ENCODE measurements at places on chromosomes 11 and 22.
A peak's percentile ranks its signal among the peaks of the same experiment; 100 is the strongest.

GRCh38 chr22:47164514-47165337 lies 402.3 kb downstream of the TBC1D22A start:
- no peak for DNase-seq

- peak; percentile 44 for DNase-seq
Observed at GRCh38 chr11:28701760-28702449, 593.7 kb downstream of the METTL15 start.

DNA sequence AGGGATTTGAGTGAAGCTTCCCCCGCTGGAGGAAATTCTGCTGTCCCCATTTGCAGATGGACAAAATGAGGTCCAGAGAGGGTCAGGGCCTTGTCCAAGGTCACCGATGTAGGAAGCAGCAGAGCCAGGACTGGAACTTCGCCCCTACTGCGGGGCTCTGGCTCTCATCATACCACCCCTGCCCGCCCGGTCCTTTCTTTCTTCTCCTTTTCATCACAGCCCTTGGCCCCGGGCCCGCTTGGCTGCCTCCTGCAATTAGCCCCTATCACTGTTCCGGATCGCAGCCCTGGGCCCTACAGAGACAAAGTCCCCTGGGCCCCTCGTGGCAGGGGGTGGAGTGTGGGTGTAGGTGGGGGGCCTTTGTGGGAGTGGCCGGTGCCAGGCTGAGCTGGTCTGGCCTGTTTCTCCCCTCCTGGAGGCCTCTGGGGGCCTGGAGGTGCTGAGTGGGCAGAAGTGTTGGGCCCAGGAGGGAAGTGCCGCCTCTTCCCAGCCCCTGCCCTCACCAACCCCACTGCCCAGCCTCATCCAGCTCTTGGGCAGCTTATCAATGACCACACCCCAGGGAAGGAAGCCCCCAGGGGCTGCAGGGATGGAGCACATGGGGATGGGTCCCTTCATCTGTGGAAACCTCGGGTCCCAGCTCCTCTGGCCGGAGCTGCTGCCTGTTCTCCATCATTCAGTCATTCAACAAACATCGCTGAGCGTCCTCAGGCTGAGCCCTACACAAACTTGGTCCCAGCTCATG lies 3.4 kb downstream of the EMID1 start:
- DNase-seq: no peak

DNA sequence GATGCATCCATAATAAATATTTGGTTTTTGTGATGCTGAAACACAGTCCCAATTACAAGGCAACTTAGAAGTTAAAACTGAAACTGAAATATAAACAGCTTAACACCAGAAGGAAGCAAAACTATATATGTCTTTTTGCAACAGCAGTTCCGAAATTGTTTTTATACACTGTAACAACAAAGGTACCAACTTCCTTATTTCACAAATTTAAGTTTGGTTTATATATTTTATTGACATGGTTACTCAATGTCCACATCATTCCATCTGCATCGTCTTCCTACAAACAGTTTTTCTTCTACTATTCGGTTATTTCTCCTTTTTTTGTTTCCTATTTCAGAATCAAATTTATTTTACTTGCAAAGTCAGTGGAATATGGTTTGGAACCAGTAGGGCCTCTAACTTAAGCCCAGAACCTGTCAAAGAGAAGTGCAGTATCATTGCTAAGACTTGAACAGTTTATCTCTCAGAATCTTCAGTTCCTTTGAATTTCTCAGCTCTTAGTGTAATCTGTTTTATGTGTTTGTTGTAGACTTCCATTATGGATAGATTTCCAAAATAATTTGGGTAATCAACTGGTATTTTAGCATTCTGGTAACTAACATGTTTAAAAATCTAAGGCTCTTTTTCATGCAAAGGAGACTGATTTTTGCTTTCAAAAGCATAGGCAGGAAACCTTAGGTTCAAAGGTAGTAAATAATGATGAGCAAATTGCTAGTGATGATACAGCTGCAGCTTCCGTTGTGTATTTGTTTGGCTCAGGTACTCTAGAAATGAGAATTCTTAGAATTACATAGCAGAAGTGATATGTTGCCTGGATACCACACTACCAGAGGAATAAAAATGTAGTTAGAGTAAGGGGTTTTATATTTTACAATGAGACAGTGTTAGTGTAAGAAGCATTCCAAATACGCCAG lies 8.2 kb upstream of the HSPA8 start:
- DNase-seq: no peak

DNA sequence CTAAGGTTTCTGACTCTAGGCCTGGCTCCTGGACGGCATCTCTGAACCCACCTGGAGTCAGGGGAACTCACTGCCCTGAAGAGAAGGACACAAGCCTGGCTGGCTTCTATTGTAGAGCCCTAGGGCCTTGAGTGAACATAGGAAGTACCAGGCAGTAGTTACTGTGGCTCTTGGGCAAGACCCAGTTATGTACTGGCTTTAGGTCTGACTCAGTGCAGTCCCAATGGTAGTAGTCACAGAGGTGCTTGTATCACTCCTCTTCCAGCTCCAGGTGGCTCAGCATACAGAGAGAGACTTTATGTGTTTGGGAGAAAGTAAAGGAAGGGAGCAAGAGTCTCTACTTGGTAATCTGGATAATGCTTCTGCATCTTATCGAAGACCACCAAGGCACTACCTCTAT lies 13.9 kb upstream of the PAK1 start:
- no peak for DNase-seq

DNA sequence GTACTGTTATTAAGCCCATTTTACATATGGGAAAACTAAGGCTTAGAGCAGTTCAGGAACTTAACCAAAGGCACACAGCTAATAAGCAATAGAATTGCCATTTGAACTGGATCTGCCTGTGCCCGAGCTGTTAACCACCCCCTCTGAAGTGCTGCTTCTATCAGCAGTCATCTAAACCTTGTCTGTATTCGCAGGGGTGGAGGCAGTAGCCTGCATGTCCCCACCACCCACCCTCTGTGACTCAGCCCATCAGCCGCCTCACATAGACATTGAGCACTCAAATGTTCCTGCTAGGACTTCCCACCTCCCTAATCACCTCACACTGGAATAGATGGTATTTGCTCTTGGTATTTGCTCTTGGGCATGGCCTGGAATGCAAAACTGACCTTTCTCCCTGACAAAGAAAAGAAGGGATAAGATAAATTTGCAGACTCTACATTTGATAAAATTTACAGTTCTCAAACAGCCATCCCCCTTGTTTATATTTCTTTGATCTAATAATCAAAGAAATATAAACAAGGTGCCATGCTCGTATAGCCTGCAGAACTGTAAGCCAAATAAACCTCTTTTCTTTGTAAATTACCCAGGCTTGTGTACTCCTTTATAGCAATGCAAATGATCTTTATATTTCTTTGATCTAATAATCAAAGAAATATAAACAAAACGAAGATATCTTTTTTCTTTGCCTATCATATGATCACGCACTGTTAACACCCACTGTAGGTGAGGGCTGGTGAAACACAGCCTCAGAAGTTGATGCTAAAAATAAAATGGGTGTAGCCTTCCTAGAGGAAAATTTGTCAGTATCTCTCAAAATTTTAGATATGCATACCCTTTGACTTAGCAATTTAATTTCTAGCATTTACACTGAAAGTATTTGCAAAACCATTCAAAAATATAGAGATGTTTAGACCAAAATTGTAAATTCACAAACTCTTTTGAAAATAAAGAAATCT lies 15.9 kb downstream of the DKK3 start:
- DNase-seq: no peak

DNA sequence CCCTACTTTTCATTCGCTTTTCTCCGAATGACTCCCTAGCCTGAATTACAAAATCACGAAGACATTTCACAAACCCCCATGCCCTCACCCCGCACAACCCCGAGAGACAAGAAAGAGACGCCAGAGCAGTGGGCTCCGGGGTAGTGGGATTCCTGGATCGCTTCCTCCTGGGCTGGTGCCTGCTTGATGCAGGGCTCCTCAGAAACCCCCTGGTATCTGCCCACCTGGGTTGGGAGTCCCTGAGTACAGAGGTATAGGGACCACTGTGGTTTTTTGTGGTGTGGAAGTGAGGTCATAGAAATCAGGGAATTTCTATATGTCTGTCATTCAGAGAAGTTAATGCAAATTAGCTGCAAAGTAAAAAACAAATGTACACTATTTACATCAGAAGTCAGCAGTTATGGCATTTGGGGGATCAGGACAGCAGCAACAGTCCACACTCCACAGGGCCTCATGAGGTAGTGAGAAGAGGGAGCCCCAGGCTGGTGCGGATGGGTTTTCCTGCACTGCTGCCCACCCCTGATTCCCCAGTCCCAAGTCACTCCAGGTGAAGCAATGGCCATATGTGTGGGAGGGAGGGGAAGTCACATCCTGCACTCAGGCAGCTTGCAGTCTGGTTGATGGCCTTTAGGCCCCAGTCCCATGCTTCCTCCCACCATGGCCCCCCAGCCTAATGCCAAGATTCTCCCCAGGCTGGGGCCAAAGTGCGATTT lies 39.6 kb downstream of the BUD13 start:
- no peak for DNase-seq

- DNase-seq: no peak
Observed at GRCh38 chr11:33413301-33413700, 156.1 kb downstream of the HIPK3 start.
